Activated CD4-positive, CD25-positive, alpha-beta regulatory T cell (primary cell): ENCODE measurements at places on chromosomes 13 and 19.
A peak's percentile ranks its signal among the peaks of the same experiment; 100 is the strongest.

GRCh38 chr13:102039264-102039663 is 362.6 kb downstream of the FGF14 start:
- DNase-seq: no peak

DNA sequence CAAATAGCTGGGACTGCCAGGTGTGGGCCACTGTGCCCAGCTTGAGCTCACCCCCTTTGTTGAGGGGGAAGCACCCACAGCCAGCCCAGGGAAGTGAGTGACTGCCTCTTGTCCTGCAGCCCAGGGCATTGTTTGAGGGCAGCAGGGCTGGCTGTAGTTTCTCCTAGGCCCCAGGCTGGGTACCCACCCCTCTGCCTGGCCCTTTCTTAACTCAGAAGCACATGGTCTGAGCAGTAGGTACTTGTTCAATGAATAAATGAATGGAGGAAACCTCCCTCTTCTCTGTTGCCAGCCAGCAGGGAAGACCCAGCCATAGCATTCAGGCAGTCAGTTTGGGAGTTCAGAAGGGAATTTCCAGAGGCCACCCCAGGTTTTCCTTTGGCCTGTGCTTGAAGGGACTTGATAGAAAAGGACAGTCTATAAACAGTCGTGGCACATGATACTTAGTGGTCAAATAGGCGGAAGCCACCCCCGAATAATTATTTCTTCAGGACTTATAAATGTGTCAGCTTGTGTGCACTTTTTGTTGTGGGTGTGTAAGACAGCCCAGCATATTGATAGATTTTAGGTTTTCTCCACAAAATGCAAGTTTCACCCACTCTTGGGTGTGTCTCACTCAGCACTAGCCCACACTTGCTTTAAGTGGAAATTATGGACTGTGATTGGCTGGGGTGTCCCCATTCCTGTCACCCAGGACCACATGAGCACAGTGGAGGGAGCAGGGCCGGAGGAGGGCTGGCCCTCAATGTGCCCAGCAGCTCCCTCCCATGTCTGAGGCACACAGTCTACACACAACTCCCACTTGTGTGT is 33.1 kb downstream of the GATAD2A start:
- DNase-seq: no peak

DNA sequence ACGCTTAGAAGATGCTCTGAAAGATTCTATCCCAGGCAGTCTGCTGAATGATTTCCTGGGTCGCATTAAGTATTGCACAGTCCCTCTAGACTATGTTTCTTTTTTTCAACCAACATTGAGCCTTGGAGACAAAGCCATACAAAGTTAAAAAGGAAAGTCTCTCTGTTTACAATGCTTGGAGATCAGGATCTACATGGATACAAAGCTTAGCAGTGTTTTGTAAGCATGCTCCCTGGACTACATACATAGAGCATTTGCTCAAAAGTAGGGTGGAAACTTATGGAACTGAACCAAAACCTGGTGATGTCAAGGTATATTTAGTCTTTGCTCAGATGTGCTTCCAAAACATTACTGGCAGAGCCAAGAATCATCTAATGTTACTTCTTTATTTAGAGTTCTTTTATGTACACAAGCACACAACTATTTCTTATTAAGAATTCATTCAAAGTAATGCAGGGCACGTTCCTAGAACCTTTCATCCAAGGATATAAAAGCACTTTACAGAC is 241.2 kb downstream of the ABCC4 start:
- no peak for DNase-seq

GRCh38 chr13:38494445-38494844 is 144.8 kb downstream of the UFM1 start:
- no peak for DNase-seq

GRCh38 chr19:10544753-10545251 is 1.1 kb downstream of the ATG4D start:
- no peak for DNase-seq

- DNase-seq: no peak
Measured at GRCh38 chr13:28967029-28967915, 147.1 kb downstream of the MTUS2 start.

- no peak for DNase-seq
Measured at GRCh38 chr13:81171065-81171647, 830.2 kb upstream of the SPRY2 start.

GRCh38 chr13:97715763-97716162 is 237.7 kb upstream of the IPO5 start:
- no peak for DNase-seq

- DNase-seq: no peak
Measured at GRCh38 chr19:17455308-17456123, 5.2 kb downstream of the NXNL1 start.

DNA sequence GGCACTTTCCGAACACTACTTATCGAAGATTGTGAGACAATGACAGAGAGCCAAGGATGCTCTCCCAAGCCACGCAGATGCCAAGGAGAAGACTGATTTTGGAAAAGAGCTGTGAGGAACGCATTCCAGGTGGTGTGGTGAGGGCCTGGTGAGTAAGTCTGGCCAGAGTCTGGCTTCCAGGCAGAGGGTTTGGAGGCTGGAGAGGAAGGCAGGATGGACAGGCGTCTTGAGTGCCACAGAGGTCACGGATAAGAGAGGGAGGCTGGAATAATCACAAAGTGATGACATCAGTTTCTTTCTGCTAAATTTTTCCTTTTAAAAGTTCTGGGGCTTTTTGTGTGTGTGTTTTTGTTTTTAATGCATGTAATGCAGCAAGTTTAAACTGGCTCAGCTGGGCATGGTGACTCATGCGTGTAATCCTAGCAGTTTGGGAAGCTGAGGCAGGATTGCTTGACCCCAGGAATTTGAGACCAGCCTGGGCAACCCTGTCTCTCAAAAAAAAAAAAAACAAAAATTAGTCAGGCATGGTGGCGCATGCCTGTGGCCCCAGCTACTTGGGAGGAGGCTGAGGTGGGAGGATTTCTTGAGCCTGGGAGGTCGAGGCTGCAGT is 235.1 kb downstream of the NALCN start:
- DNase-seq: no peak

DNA sequence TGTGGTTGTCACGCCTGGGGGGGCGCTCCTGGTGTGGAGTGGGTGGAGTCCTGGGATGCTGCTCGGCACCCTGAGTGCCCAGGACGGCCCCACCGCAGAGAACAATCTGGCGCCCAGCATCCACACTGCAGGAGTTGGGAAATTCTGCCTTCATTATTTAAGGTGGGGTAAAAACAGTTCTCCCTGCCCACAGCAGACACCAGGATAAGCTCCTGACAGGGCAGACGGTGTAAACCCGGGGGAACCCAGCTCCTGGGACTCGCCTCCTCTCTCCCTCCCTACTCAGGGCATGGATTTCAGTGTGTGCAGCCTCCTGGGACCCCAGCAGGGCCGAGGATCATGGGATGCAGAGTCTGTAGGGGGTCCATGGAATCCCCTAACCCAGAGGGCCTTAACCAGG is 7.7 kb upstream of the WDR18 start:
- no peak for DNase-seq

GRCh38 chr13:32525766-32526165 is 12.8 kb downstream of the N4BP2L2 start:
- no peak for DNase-seq

- DNase-seq: no peak
Measured at GRCh38 chr19:6269101-6269886, 10.5 kb downstream of the MLLT1 start.

- DNase-seq: no peak
Measured at GRCh38 chr13:24627090-24627714, 53.0 kb upstream of the ATP12A start.

DNA sequence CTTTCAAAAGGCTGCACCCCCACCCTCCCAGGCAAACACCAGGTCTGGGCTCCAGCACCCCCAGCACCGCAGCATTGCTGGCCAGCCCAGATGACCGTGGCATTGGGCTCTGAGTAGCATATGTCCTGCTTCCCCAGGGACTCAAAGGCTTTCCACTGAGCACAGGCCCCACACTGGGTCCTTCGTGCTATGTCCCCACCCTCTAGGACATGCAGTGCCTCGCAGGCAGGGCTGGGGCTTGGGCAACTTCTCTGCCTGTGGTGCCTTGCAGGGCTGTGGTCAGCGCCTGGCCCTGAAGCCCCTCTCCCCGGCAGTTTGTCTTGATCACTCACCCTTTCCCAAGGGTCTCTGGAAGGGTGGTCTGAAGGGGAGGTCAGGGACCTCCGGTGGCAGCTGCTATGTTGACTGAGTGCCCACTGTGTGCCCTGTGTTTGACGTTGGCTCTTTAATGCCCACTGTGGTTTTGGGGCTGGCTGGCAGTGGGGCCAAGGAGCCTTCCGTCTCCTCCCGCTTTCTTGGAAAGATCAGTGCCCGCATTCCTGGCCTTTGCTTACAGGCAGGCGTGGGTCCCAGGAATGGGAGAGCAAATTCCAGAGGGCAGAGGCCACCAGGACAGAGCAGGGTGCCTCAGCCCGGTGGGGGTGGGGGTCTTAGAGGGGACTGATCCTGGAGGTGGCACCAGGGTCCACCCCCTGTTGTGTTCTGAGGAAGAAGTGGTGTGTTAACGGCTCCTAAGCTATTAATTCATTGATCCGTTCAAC is 20.3 kb upstream of the CRTC1 start:
- no peak for DNase-seq

GRCh38 chr19:37654118-37654517 is 1.1 kb downstream of the ZFP30 start:
- DNase-seq: no peak

- peak; percentile 59 for DNase-seq
Measured at GRCh38 chr19:17333611-17334413, 843 bp downstream of the ANO8 start.

- DNase-seq: no peak
Measured at GRCh38 chr13:43727856-43728255, 58.9 kb downstream of the ENOX1 start.

DNA sequence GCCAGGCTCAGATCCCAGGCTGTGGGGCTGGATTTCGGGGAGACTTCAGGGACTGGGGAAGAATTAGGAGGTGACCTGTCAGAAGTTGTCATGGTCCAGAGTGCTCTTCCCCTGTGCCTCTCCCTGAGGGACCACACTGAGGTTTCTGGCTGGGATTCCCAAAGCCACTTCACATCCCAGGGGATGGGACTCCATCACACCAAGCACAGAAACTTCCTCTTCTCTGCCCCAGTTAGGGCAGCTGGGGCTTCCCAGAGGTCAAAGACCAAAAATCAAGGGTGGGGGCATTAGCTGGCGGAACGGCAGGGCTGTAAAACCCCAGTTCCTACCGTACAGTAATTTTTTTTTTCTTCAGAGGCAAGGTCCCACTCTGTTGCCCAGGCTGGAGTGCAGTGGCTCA is 7.4 kb downstream of the FCER2 start:
- no peak for DNase-seq

DNA sequence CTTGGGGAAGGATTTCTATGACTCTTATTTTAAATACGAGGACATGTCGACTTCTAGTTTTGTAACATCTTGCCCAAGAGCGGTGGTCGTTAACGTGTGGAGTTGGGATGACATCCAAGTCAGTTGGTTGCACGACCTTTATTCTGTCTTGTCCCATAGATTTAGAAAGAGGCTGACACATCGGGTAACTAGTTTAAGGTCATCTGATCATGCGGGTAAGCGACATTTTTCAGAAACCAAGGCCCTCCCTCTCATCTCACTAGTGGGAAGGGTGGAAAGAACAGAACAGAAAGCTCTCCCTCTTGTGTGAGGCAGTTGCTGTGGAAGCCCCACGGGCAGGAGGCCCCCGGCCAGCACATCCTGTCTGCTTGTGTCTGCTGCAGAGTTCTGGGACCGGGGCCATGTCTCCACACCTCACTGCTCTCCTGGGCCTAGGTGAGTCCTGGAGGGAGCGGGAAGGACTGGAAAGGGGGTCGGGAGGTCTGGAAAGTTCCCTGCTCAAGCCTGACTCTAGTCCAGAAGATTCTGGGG is at the start of gene LAIR2:
TSS of gene LAIR2 (plus strand) at position 314 of the 531 bp plus-strand sequence. CDS start at position 402, 88 bp downstream.
- DNase-seq: no peak

DNA sequence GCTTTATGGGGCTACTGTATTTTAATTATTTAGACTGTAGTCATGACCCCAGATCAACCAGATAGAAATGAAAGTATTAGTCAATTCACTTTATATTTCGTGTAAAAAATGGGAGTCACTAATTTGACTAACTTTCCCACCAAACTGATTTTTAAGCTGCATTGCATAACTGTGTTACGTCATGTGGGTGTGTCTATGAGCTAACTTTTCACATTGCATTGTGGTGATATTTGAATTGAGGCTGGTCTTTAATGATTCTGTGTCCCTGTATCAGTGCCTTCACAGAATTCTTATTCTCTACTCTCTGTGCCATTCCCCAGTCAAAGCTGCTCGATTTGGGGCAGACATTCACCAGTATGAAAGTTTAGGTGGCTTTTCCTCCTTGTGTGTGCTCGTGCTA is 172.7 kb upstream of the MAB21L1 start:
- no peak for DNase-seq

DNA sequence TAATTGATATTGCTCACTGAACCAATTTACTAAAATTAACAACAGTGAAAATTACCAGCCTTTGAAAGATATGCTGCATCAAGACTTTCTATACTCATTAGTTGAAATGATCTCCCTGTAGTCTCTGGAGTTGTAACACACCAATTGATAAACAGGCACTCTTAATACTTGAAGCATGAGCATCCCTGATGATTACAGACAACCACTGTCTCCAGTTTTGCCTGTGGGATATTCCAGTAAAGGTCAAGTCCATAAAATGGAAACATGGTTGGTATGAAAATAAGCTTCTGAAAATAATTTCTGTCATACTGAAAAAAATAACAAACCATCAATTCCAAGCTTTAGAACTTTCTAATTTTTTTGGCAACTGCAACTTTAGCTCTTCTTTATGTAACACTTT is 405.8 kb downstream of the SPRY2 start:
- DNase-seq: no peak

DNA sequence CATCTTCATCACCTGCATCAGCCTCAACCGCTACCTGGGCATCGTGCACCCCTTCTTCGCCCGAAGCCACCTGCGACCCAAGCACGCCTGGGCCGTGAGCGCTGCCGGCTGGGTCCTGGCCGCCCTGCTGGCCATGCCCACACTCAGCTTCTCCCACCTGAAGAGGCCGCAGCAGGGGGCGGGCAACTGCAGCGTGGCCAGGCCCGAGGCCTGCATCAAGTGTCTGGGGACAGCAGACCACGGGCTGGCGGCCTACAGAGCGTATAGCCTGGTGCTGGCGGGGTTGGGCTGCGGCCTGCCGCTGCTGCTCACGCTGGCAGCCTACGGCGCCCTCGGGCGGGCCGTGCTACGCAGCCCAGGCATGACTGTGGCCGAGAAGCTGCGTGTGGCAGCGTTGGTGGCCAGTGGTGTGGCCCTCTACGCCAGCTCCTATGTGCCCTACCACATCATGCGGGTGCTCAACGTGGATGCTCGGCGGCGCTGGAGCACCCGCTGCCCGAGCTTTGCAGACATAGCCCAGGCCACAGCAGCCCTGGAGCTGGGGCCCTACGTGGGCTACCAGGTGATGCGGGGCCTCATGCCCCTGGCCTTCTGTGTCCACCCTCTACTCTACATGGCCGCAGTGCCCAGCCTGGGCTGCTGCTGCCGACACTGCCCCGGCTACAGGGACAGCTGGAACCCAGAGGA is 2.6 kb downstream of the P2RY11 start:
- no peak for DNase-seq

DNA sequence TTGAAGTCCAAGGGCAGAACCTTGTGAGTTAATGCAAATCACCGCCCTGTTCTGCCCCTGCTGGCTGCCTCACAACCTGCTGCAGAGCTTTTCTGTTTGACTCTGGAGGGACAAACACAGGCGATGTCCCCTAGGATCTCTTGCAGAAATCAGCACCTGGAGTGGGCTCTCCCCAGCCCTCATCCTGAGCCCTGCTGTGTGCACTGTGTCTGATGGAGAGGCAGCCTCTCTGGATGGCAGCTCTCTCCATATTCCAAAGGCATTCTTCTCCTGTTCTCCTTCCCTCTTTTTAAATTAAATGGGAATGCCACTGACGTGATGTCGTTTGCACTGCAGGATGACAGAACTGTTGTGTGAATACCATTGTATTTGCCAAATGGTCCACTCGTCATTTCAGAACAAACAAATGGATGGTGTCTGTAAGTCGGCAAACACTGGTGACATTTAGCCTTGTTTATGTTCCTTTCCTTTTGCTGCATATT is 184.1 kb downstream of the ZNF536 start:
- no peak for DNase-seq
